D721Med (cell line): ENCODE measurements at places on chromosomes 6 and 20.

GRCh38 chr6:72040111-72040510 is 153.8 kb downstream of the RIMS1 start:
- DNase-seq: no peak

GRCh38 chr20:48584391-48585060 is 243.3 kb downstream of the PREX1 start:
- DNase-seq: no peak

GRCh38 chr6:166925141-166925996 is 31.0 kb downstream of the RNASET2 start:
- no peak for DNase-seq

DNA sequence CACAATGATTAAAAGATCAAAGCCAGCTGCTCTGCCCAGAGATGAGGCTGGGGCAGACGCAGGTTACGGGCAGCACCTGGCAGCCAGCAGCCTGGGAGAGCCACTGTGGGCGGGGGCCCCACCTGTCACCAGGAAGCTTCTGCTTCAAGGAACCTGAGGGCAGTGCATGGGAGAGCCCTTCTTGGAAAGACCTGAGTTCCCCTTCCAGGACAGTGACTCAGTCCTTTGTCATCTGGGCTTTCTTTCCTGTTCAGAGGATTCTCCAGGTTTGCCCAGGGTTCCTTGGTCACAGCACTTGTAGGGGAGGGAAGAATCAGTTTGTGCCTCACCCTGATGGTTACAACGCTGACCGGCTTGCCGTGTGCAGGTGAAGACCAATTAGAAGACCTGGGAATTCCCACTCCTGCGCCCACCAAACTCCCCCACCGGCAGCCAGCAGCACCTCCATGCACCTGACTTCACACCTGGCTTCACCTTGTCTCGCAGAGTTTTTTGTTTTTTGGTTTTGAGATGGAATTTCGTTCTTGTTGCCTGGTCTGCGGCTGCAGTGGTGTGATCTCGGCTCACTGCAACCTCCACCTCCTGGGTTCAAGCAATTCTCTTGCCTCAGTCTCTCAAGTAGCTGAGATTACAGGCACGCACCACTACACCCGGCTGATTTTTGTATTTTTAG is 2.0 kb downstream of the ZBP1 start:
- DNase-seq: no peak

DNA sequence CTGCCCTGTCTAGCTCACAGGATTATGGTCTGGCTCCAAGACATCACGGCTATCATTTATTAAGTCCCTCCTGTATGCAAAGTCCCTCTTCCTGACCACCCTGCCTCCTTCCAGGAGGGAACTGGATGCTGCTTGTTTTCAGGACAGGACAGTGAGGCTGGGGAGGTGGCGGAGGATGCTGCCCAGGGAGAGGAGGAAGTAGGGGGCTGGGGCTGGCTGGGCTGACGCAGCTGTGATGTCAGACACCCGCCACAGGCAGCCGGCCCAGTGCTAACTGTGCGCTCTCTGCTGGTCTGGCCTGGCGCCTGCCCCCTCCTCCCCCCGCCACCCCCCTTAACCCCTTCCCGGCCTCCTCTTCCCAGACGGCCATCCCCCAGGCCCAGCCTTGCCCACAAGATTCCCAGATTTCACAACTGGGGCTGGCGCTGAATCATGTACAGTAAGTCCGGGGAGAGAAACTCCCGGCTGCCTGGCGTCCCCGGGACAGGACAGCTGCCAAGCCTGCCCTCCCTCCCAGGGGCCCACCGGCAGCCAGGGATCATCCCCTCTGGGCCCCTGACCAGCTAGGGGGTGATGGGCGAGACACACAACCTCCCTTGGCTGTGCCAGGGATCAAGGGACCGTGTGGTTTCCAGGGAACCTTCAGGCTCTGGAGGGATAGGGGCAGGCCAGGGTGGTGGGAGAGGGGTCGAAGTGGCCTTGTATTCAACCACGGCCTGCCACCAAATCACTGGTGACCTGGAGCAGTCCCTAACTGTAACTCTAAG is 118.1 kb downstream of the CEBPB start:
- no peak for DNase-seq
